ENCODE measurements at places on chromosomes 5 and 9.

DNA sequence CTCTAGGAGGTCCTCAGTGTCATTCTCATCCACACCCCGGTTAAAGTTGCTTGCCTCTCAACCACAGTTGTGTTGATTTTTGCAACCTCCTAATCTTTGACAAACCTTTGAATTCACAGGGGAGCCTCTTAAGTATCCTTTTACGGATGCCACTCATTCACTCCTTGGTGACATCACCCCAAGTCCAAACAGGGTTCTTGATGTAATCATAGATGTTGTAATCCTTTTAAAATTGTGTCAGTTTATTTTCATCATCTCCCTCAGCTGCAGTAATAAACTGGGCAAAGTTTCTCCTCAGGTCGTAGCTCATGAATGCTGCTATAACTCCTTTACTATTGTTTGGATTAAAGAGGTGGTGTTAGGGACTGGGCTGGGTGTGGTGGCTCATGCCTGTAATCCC lies 637.2 kb upstream of the NUDT12 start:
- no peak for DNase-seq
- no peak overlapping the region for H3K27ac ChIP-seq
- H3K4me3 ChIP-seq = no peak overlapping the region
- no peaks in the 10 kb centered on the region for H3K4me1 ChIP-seq

DNA sequence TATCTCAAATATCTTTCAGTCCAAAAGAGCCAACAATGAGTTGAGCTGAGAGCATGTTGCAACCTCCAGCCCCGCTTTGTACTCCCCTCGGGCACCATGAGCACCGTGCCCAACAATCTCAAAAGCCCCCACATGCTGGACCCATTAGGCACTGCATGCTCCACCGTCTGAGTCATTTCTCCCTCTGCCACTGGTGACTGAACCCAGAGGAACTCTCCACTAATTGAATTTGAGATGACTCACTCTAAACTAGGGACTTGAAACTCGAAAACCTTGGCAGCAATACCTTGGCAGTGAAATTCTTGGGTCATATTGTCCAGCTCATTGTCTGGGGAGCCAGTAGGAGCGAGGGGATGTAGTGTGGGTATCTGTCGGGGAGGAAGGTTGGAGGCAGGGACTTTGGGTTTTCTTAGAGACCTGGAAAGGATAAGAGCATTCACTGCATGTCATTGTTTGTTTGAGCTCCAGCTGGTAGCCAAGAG lies 49.9 kb upstream of the SLIT3 start:
- H3K36me3 ChIP-seq = no peaks in the 10 kb centered on the region
- no peaks in the 10 kb centered on the region for H3K27me3 ChIP-seq
- no peak overlapping the region for H3K27ac ChIP-seq
- no peak for DNase-seq

GRCh38 chr5:113824307-113824706 lies 310.8 kb downstream of the YTHDC2 start:
- no peak overlapping the region for H3K27ac ChIP-seq
- H3K27me3 ChIP-seq = no peaks in the 10 kb centered on the region
- no peaks in the 10 kb centered on the region for H3K36me3 ChIP-seq
- no peak for DNase-seq
- no peaks in the 10 kb centered on the region for H3K4me1 ChIP-seq
- H3K4me3 ChIP-seq = no peak overlapping the region

- H3K36me3 ChIP-seq = no peaks in the 10 kb centered on the region
- no peak overlapping the region for H3K27ac ChIP-seq
- H3K4me1 ChIP-seq = no peaks in the 10 kb centered on the region
- no peak for DNase-seq
- no peak overlapping the region for H3K4me3 ChIP-seq
Measured at GRCh38 chr5:10518347-10518746, 45.5 kb upstream of the ANKRD33B start.

GRCh38 chr9:131464354-131465000 lies 38.2 kb upstream of the POMT1 start:
- H3K36me3 ChIP-seq = peaks cover 86% of the 10 kb centered on the region

DNA sequence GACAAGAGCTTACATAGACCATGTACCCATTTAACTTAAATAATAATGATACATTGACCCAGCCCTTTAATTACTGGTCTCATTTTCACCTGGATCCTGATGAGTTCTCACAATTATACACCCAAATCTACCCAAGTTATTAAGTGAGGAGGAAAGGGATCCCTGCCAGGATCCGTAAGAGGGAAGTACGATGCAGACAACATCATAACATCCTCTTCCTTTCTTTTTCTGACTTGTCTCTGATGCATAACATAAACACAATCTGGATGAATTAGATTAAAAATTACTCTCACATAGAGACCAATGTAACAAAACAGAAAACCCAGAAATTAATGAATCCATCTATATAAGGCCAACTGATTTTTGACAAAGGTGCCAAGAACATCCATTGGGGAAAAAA lies 17.0 kb downstream of the MARCHF3 start:
- no peak for DNase-seq
- no peak overlapping the region for H3K4me3 ChIP-seq
- H3K36me3 ChIP-seq = no peaks in the 10 kb centered on the region
- no peak overlapping the region for H3K27ac ChIP-seq
- H3K4me1 ChIP-seq = no peaks in the 10 kb centered on the region

Measured in vagina (tissue), 2 donors.